ENCODE measurements at places on chromosomes 2 and 18.

DNA sequence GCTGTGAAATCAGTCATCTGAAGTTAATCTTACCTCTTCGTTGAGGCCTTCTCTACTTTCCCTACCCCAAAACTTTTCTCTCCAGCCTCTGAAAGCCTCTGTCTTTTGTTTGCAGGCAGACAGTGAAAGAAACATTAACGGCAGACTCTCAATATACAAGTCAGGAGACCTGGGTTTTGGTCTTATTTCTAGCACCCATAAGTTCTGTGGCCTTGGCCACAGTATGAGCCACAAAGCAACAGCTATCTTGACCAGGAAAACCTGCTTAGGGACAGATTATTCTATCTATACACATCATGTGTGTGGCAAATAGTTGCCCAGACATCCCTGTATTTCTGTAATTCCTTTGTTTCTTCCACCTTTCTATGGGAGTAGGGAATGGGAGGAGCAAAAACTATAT, 318.3 kb downstream of the AGPS start:
- DNase-seq, result no peak

- DNase-seq, result no peak
Measured at GRCh38 chr2:186220409-186220808, 265.7 kb upstream of the ZC3H15 start.

DNA sequence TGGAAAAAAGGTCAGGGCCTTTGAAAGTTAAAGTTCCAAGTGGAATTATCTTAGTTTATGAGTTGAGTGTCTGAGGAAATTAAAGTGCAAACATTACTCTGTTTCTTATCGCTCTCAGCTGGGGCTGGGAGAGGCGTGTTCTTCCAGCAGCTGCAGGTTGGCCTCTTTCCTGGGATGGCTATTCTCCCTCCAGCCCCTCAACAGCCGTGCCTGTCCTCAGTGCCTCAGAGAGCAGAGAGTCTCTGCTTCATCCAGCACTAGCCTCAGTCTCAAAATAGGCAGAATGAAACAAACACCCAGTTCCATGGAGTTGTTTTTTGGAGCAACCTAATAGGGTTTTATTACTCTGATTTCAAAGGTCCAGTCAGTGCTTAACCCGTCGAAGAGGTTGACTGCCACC, 298.1 kb downstream of the GALR1 start:
- DNase-seq, result no peak

- DNase-seq, result no peak
Measured at GRCh38 chr2:234536178-234536965, 39.5 kb upstream of the ARL4C start.

DNA sequence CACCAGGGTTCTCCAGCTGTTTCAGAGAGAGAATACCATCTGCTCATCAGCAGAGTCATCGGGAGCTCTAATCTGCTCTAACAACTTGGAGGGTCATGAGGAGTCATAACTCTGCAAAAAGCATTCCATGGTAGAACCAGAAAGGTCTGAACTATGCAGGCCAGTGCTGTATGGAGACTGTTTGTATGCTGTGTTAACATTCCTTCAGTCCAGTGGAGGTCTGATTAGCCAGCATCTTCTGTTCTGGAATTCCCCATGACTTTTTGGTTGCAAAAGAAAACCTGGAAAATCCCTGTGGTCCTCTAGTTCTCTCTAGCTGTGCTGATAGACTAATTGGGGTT, 9.4 kb upstream of the ITGB6 start:
- no peak for DNase-seq

DNA sequence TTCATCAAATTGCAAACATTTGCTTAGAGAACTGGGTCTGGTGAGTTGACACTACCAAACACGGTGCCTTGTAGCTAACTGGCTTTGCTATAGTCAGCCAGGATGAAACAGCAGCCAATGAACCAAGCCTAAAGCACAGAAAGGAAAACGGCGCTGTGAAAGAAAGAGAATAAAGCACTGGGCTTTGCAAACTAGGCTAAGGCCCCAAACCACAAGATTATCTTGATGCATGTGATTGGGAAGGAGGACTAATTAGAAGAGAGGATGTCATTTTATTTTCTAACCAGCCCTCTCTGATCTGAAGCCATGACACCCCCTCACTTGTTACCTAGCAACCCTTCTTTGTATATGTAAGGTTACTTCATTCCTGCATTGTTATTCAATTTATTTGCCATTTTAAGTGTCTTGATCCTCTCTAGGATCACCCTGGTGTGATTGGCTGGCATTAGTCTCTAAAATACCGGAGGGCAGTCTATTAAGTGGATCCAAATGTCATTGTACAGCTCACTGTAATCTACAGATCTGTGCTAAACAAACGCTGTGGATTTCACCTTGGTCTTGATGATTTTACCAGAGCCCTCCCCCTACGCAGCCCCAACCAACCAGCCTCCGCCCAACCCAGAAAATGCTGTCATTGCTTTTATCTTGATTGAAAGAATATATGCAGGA, 395.4 kb upstream of the ACVR2A start:
- DNase-seq, result no peak

DNA sequence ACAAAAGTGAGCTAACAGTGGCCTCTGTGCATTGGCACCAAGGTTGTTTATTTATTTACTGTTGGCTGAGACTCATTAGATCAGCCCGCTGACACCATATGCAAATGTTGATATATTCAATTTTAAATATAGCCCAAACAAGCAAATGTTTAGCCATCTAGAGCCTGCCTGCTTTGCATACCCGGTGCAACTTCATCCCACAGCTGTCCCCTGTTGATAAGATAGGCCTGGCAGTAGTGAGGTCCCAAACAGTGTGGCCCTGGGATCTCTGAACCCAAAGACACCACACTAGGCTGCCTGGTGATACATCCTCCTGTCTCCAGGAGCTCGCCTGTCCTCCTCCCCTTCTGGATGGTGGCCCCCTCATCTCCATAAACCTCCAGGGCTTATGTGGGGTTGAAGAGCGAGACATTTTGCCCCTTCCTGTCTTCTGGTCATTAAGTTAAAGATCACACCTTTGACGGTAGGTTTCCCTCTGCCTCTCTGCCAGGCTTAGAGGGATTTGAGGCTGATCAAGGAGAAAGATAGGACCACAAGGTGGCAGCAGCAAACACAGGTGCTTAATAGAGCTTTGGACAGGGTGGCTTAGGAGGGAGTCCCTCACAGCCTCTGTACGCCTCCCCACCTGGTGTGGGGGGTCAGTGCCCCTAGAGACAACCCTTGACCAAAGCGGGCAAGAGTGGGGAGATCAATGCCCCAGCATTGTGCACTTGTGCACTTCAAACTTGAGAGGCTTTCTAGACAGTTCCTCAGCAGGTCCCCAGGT, 23.7 kb upstream of the MYO5B start:
- DNase-seq, result no peak
